Activated naive CD4-positive, alpha-beta T cell (primary cell): ENCODE measurements at places on chromosomes 4 and X.

DNA sequence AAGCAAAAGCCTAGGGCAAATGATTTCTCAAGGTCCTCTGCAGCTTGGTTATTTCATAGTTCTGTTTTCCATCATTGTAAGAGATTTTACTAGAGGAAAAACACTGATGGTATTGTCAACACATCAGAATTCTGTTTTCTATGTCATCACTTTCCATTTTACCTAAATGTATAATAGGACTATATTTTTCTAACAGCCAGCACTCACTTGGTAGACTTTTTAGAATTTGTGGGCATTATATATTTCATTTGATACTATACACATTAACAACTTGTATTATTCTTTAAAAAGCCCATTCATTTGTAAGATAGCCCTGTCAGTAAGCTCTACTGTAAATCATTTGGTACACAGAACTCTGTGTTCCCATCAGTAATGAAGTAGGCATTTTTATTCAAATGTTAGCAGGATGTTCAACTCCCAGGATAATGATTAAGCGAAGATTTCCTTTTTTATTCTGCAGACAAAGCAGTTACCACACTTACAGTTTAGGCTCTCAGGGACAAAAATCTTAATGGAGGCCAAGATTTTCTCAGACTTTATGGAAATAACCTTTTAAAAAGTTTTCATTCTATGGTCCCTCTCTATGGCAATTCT is 143.6 kb upstream of the TEX13C start:
- no peak for DNase-seq

DNA sequence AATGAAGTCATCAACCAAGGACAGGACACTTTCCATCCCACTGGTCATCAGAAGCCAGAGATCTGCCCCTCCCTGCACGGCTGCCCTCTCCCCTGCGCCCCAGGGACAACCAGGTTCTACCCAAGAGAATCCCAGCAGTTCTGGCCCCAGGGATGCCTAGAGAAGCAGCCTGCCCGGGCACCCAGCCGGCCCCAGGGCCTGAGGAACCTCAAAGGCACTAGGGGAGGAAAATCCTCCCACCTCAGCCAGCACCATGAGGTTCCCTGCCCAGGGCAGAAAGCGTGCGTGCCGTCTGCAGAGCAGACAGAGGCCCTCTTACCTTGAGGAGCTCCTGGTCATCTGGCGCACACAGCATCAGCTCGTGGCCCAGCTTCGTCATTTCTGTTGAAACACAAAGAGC is 8.1 kb downstream of the HAUS7 start:
- DNase-seq = no peak

DNA sequence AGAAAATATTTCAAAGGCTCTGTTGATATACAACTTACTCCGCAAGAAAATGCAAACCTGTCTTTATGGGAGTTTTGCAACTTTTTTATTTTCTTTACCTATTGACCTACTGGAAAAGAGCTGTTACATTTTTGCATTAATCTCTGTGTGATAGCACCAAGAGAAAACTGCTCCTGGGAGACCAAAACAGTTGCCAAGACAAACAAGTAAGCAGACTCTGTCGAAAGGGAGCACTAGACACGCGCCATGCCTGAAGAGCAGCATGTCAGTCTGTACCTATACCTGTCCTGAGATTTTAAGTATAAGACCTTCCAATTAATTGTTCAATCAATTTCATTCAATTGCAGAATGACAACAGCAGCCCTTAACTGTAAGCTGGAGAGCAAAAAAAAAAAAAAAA is 56.0 kb upstream of the TECRL start:
- DNase-seq = no peak

GRCh38 chrX:133868682-133869081 is 116.7 kb downstream of the GPC3 start:
- DNase-seq = no peak

DNA sequence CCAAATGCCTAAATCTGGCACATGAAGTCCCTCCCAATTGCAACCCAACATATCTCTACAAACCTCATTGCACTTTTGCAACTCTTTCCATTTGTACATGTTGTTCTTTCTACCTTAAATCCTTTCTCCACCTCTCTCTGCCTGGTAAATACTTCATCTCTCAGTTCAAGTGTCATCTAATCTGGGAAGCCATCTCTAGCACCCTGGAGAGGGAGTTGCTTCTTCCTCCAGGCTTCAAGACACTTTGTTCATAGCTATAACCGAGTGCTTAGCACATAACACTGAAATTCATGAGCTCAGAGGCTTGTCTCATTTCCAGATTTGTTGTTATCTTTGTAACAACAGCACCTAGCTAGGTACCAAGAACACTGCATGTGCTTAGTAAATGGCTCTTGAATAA is 114.8 kb upstream of the NAP1L5 start:
- no peak for DNase-seq

DNA sequence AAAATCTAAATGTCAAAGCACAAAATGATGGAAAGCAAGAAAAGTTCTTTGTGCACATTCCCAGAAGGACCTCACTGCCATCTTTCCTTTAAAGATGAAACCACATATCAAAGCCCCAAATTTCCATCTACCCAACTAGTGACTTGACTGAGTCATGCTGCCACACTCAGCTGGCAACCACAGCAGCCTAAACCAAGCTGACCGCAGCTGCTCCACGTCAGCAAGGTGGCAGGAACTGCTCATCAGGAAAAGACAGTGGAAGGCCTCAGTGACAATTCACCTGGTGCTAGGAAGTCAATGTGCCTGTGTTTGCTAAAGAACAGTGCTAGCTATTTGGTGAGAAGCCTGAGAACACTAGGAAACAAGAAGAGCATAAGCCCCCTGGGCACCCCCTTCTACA is 26.1 kb downstream of the ACOX3 start:
- DNase-seq = no peak

DNA sequence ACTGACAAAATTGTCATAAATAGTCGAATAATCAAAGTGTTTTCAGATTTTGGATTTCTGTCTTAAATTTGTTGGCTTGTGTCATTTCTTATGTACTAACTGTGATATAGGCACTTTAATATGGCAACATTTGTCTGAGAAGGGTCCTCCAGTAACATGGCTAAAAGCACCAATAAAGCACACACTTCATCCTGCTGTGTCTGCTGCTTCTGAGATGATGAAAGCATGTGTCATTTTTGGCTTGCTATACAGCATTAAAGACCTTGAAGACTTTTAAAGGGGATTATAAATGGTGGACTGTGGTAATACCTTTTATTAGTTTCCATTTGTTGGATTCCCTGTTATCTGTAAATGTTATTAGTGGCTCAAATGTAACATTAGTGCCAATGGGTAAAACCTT is 551.8 kb upstream of the GRID2 start:
- DNase-seq = no peak

GRCh38 chrX:16347968-16348670 is 180.8 kb downstream of the MAGEB17 start:
- DNase-seq = no peak

DNA sequence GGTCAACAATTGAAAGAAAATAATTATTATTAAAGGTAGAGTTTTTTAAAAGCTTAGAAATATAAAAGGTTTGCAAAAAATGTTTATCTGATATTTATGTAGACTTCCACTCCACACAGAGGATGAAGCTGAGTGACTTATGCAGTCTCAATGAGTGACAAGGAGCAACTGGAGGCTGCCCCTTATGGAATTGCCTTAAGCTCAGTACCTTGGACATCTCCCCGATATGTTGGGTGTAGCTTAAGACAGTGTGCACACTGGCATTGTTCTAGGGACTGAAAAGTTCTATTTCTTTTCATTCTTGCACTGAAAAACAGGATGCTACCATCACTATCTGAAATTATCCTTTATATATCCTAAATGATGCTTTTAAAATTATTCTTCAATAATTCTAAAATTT is 292.1 kb downstream of the PRDM5 start:
- DNase-seq = no peak

DNA sequence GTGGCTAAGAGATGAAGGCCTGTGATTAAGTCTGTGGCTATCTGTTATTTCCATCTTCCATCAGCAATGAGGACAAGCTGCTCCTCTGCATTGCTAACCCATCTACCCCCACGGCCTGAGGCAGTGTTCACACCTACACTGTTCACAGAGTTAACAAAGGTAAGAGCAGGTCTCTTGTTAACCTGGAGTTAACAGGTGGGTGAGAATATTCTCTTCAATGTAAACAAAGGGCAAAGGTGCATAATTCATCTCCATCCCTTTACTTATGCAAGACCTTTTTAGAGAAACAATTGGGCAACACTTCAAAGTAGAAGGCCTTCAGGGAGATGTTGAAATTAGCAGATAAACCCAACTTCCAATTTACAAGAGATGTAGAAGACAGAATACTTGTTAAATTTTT is 2.8 kb downstream of the SLC35A2 start:
- no peak for DNase-seq

- DNase-seq = no peak
Measured at GRCh38 chrX:133745349-133745748, 240.0 kb downstream of the GPC3 start.

DNA sequence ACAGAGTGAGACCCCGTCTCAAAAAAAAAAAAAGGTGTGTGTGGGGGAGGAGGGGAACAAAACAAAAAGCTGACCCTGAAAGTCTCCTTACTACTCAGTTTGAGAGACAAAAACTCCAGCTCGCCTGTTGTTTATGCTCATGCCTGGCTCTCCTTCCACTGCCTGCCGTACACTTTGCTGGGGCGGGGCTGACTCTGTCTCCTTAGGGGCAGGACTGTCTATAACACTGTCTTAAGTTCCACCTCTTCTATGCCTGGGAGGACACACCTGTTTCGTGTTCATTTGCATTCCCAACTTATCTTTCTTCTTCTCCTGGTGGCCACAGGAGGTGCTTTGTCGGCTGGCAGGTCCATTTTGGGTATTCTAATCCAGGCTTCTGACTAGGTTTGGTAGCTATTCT is 81.4 kb downstream of the MTNR1A start:
- no peak for DNase-seq

- DNase-seq = no peak
Measured at GRCh38 chrX:39724544-39724943, 373.2 kb downstream of the BCOR start.

- no peak for DNase-seq
Measured at GRCh38 chr4:179605196-179605595, 2163.0 kb upstream of the AGA start.

DNA sequence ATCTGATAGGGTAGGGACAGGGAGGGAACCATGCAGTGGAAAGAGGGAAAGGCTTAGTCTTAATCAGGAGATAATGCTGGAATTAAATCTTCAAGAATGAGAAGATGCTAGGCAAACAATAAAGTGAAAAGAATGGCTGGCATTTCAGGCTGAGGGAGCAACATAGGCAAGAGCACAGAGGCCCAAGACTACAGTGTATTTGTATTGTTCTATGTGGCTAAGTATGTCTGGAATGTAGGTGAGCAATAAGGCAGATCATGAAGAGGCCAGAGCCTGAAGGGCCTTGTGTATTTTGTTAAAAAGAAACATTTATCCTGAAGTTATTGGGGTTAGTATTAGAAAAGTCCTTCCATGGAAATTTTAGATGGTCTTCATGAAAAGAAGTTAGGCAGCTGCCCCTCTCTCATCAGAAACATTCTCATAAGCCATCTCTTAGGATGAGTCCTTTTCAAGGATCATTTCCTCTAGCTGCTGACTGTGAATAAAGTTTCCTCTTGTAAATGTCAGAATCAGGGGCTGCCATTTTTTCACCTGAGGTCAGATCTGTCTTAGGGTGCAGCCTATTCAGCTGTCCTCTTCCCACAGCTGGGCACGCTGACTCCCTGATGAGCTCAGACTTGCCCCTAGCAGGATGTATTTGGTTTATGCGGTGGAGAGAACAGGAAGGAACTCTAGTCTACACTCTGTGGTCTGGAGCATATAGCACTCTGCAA is 46.3 kb downstream of the ATP10D start:
- DNase-seq = no peak

DNA sequence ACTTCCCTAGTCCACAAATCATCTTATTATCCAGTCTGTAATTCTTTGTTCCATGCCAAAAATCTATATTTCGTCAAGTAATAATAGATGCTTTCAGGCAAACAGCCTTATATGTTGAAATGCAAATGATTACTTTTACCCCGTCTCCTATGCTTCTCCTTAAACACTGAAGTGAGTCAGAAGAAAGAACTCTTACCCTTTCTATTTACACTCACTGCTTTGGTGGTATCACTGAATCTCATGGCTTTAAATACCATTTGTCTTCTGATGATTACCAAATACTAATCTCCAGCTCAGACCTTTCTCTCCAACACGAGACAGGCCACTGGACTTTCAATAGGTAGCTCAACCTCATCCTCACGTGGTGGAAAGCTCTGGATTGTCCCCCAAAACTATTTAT is 558.1 kb downstream of the IL1RAPL1 start:
- no peak for DNase-seq

DNA sequence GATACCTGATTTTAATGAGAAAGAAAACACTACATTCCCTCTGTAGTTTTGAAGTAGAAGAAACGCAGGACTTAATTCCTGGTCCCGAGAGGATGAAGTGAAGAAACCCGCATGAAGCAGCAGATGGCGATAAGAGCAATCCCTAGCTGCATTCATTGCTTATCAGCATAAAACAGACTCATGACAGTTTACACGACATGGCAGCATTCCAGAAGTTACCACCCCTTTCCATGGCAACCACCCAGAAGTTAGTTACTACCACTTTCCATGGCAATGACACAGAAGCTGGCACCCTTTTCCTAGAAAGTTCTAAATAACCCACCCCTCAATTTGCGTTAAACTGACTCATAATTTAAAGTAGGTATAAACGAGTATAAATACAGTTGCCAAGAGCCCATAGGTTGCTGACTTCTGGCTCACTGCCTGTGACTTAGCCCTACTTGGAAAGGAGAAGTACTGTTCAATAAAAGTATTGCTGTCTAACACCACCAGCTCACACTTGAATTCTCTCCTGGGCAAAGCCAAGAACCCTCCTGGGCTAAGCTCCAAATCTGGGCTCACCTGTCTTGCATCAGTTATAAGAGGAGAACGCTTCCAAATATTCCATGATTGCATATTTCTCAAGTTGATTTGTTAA is 5.5 kb upstream of the XAGE2 start:
- DNase-seq = no peak

DNA sequence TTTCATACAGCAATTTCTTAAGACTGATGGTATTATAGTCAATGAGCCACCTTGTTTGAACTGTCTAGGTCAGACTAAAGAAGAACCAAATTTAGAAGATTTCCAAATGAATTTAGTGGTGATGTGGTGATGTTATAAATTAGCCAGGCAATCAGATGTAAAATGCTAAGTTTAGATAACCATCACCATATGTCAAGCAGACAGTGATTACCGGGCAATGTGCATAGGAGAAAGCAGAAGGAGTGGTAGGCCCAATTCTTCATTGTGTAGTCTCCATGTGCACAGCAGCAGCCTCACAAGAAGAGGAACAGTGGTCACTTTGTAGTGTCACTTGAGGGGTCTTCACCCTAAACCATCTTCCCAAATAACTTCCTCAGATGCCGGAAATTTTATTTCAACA is 198.8 kb downstream of the ANTXR2 start:
- no peak for DNase-seq
